Substantia nigra (tissue), 51 donors: ENCODE measurements at places on chromosomes 13 and 19.

DNA sequence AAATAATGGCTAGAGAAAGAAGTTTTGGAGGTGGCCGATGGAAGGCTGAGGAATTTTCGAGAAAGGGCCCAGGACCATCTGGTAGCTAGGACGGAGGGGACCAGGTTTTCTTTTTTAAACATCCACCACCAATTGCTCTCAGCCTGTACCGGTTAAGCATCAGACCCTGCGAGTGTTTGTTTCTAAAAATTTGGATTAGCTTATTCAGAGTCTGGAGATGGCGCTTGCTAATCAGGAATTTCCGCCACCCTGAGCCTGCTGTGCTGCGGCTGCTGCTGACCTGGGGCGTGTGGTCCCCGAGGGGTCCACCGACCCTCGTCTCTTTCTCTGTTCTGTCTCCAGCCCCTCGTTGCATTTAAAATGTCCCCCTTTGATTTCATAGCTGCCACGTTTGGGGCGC lies 2.0 kb downstream of the UHRF1 start:
- DNase-seq, result no peak

GRCh38 chr13:29454931-29455481 lies 140.5 kb downstream of the SLC7A1 start:
- no peak for DNase-seq

DNA sequence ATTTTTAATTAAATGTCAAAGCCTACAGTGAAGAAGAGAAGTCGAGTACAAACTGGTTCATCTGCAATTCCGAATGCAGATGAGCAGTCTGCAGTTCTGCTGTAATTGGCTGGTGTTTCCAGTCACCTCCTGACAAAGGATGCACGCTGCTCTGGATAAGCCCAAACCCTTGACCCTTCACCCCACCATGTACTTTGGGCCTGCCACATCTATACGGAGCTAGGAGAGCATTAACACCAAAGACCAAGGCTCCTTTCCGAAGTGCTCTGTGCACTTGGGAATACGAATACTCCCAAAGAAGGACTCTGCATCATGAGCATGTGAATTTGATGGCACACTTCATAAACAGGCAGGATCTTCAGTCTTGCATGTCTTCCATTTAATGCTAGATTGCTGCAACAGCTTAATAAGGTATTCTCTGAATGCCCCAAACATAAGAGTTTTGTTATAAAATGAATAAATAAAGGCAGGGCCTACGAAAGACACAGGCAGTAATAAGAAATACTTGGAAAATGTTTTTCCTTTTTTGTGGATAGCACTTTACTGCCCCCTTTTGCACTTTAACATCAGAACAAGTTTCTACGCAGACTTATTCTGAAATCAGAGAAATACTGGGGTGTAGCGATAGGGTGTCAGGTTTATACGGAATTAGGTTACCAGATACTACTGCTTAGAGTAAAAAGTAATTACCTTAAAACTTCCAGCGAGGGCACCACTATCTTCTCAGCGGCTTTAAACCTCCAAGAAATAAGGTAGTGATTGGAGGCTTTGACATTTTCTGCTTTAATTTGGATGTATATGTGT lies 15.0 kb downstream of the EFNB2 start:
- no peak for DNase-seq

- DNase-seq, result no peak
Measured at GRCh38 chr13:44425041-44425814, 51.6 kb downstream of the SERP2 start.

GRCh38 chr19:14479975-14480699 lies 5.0 kb upstream of the PTGER1 start:
- DNase-seq, result peak; percentile 22

DNA sequence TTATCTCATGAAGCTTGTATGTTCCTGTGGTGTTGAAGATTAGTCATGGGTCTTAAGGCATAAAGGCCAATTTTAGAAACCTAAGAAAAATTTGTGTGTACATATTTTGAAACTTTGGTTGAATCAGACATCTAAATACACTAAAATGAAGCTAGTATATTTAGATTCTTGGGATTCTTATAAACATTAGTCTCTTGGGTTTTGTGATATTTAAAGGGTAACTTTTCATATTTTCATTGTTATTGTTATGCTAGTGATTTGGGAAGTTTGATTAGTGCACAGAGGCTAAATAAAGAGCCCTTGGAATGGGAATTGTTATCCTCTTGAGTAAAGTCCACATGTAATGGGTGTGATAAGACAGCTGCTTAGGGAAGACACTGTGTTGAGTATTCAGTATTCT lies 24.5 kb downstream of the UBA2 start:
- DNase-seq, result no peak

- no peak for DNase-seq
Measured at GRCh38 chr13:102688306-102688973, 6.4 kb downstream of the METTL21C start.

DNA sequence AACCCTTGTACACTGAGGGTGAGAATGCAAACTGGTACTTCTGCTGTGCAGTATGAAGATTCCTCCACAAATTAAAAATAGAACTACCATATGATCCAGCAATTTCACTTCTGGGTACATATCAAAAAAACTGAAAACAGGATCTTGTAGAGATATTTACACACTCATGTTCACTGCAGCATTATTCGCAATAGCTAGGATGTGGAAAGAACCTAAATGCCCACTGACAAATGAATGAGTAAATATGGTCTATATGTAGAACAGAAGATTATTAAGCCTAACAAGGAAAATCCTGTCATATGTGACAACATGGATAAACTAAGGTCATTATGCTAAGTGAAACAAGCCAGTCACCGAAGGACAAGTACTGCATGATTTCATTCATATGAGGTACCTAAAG lies 304.7 kb downstream of the ENOX1 start:
- no peak for DNase-seq

DNA sequence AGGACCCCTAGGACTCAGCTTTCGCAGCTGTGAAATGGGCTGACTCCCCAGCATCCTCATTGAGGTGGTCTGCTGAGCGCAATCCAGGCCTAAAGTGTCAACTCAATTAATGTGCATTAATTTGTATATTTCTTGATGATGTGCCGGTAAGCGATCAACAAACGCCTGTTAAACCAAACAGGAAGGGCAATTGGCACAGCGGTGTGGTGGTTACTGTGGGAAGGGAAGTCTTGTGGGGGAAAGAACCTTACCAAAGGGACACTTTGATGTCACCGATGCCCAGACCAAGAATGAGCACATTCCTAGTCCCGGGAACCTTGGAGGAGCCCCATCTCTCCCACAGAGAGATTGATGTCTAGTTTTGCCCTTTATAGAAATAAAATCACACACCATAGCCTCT lies 1.6 kb downstream of the JAK3 start:
- no peak for DNase-seq

DNA sequence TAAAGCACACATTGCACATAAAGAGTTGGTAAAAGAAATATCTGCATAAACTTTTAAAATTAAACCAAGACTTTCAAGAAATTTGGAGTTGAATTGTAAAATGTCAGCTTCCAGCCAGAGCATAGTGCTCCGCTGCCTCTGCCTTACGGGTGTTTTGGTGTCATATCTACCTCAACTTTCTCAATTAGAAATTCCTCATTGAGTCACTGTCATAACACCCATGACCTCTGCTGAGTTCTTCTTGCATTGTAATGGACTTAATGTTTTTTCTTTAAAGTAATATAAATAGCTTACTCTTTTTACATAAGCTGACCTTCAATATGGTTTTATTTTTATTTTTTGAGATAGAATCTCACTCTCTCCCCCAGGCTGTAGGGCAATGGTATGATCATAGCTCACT lies 551.0 kb upstream of the NBEA start:
- no peak for DNase-seq

DNA sequence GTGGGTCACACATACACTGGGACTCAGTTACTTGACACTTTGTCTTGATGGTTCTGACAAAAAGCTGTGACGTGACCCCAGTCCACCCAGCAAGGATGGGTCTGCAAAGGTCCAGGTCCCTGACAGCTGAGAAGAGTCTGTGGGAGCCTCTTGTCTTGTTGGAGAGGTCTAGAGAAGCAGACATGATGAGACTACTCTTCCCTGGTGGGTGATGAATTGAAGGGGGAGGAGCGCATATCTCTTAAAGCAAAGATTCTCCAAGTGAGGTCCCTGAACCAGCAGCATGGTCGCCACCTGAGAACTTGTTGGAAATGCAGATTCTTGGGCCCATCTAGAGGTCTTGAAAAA lies 78.5 kb upstream of the MEDAG start:
- DNase-seq, result no peak

DNA sequence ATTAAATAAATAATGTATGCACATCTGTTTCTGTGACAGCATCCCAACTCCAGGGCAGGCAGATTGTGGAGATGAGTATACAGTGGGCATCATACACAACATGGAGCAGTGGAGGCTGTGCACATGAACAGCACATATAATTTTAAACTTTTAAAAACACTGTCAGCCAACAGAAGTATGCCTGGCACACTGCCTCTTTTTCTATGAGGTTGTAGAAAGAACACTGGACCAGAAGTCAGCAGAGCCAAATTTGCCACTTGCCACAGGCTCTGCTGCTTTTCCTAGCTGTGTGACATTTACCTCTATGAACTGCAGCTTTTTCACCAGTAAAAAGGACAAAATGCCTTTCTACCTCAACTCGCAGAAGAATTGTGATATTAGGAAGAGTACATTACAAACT lies 118.7 kb downstream of the FRY start:
- DNase-seq, result no peak

DNA sequence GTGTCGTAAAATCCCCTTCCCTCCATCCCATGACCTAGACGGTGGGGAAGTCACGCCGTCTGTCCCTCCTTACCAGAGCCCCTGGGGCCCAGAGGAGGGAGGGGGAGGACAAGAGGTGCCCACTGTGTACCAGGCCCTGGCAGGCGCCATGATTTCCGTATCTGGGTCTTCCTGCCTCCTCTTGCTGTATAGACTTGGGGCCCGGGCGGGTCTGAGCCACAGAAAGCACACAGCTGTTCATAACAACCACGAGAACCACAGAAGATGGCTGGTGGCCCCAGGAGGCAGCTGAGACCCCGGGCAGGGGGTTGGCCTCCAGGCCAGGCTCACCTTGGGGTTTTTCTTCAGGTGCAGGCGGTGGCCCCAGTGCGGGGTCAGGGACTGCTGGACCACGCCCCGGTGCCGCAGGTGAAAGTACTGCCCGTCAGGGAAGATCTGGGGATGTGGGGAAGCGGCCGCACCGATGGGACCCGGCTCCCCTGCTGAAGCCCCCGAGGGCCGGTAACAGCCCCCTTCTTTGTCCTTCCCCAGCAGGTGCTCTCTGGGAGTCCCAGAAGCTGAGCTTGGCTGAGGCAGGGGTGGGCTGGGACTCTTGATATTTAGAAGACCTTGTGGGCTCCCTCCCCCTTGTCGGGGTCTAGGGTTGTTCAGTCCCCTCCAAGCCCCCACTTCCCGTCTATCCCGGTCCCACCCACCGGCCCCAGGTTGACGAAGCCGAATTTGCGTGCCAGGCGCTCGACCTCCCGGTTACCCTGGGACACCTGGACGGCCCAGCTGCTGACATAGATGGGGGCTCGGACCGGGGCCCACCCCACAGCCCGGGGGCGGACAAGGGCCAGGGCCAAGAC lies 463 bp downstream of the PCSK4 start:
- no peak for DNase-seq

DNA sequence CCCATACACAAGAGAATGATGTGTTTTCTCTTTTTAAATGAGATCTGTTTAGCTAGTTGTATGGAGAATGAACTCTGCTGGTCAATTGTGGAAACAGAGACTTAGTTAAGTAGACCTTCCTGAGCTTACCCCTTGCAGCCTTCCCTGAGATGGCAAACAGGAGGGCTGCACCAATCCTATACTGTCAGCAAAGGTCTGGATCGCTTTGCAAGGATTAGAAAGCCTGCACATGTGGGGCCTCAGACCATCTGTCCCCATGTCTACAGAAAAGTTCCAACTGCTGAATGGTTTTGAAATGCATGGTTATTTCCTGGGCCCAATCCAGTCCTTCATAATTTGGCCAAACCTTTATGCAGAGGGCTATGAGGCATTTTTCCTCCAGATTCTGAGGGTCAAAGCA lies 183.9 kb upstream of the SLC10A2 start:
- DNase-seq, result no peak

- DNase-seq, result no peak
Measured at GRCh38 chr13:74865656-74866055, 616.3 kb downstream of the TBC1D4 start.

DNA sequence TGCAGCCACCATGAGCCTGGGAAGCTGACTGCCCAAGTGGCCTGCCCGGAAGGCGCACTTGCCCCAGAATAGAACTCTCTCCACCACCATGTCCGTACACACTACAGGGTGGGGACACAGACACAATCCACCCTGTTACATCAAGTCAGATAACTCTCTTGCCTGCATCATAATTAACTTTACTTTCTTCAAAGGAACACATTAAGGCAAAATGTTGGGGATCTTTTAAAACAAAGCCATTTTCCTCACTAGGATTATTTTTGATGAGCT lies 23.3 kb upstream of the VSTM2B start:
- DNase-seq, result no peak

DNA sequence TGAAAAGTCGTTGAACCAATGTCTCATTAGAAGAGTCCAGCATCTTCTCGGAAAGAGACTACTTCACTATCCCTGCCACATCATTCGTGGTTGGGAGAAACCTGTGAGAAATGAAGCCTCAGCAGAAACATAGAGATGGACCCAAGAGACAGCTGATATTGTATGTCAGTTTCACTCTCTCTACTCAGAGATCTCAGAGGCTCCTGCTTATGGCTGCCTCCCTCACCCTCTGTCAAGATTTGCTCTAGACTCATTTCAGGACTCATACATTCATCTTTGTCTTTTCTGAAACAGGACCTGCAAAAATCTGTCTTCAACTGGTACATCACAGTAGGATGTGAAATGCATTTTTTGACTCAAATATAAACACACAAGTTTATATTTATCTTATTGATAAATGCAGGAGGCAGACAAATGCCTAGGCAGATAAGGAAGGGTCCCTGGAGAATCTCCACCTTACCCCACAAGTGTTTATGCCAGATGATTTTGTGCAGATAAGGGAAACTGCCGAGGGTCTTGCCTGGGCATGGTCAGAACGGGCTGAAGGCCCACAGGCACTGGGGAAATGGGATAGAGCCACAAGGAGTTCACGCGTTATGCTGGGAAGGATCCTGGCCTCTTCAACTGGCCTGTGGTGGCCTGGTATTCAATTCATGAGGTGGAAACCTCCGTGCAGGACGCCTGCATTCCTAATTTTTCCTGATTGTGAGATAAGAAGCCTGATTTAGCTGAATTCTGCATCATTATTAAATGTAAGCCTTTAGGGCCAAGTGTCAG lies 1834.0 kb upstream of the PCDH20 start:
- DNase-seq, result no peak

DNA sequence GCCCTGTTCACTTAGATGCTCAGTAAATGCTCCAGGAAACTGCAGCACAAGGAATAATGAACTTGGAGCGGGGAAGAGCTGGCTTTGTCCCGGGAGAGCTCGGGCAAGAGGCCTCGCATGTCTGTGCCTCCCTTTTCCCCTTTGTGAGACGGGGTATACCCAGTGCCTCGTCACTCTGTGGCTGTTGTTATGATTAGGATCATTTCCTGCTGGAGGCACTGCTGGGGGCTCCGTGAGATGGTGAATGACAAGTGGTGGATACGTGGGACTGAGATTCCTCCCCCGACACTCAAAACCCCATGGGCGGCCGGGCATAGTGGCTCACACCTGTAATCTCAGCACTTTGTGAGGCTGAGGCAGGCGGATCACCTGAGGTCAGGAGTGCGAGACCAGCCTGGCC lies 1.1 kb upstream of the PLVAP start:
- DNase-seq, result no peak
